ENCODE measurements at places on chromosomes 12 and 14.

DNA sequence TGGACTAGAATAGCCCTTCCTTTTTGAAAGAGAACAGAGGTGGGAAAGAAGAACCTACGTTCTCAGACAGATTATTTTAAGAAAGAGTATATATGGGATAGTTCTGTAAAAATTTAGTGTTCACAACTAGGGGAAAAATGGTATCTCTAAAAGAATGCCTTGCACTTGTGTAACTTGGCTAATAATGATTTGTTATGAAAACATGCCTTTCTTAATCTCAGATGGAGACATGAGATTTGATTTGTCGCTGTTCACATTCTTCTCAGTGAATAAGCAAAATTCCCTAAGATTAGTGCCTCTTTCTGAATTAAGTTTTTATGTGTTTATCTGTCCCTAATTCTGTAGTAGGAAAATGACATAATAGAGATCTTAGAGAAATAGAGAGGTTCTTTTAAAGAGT lies 100.8 kb downstream of the USP15 start:
- no peaks in the 10 kb centered on the region for H3K27me3 ChIP-seq
- no peak overlapping the region for H3K4me3 ChIP-seq
- H3K36me3 ChIP-seq, result peaks cover 14% of the 10 kb centered on the region
- no peak overlapping the region for H3K27ac ChIP-seq
- no peaks in the 10 kb centered on the region for H3K4me1 ChIP-seq

- no peaks in the 10 kb centered on the region for H3K36me3 ChIP-seq
- no peaks in the 10 kb centered on the region for H3K4me1 ChIP-seq
- no peaks in the 10 kb centered on the region for H3K27me3 ChIP-seq
- no peak overlapping the region for H3K27ac ChIP-seq
- no peak overlapping the region for H3K4me3 ChIP-seq
These were observed 1003.7 kb downstream of the GALC start for GRCh38 chr14:86989285-86989684.

- no peak for DNase-seq
- peaks cover 25% of the 10 kb centered on the region for H3K36me3 ChIP-seq
- no peak overlapping the region for H3K4me3 ChIP-seq
- H3K27ac ChIP-seq, result no peak overlapping the region
- no peaks in the 10 kb centered on the region for H3K27me3 ChIP-seq
- no peaks in the 10 kb centered on the region for H3K4me1 ChIP-seq
These were observed 8.8 kb upstream of the A2M start for GRCh38 chr12:9124383-9125031.

DNA sequence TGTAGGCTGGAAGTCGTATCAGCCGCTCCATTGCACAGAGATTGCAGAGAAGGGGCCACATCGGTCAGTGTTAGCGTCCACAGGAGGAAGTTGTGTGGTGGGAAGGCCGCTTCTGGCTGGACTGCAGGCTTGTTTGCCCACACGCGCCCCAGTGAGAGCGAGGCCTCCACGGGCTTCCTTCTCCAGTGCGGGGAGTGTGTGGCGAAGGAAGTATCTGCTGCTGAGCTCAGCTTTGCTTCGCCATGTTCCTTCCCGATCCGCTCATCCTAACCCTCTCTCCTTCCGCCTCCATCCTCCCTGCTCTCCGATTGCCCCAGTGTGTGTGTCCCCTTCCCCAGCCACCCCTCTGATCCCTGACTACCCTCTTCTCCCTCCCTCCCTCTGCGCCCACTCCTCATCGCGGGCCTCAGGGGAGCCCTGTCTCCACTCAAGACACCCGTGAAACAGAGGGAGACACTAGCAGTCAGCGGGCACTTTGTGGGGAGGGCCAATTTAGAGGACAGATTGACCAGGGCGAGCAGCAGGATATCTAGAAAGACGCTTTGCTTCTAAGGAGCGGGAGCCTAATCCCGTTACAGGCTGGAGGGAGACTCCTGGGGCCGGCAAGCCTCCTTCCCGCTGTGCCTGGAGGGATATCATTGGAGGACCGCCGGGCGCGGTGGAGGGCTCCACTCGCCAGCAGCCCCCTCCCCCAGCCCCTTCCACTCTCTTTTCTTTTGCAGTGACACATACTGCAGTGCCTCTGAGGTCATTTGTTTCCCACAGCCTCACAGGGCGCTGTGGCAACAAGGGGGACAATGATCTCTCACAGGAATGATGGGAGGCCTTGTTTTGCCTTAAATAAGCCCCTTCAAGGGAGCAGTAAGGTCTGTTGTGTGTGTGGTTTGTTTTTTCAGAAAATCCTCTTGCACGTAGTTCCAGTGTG lies 428.8 kb downstream of the ZFP36L1 start:
- H3K27ac ChIP-seq, result peak overlapping the region; percentile 7
- peaks cover 29% of the 10 kb centered on the region for H3K4me1 ChIP-seq
- H3K27me3 ChIP-seq, result no peaks in the 10 kb centered on the region
- no peak overlapping the region for H3K4me3 ChIP-seq

DNA sequence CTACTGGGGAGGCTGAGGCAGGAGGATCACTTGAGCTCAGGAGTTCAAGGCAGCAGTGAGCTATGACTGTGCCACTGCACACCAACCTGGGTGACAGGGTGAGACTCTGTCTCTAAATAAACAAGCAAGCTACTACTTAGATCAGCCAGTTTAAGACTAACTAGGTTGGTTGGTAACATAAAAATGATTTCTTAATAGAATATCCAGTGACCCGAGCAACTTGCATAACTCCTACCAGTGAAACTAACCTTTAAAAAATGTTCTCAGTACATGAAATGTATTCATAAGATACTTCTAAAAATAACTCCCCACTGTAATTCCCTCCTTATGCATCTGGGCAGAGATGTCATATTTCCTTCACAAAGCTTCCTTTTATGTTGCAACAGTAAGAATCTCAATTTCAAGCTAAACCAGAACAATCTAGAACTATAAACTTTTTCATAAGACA lies 15.9 kb downstream of the TAOK3 start:
- DNase-seq, result no peak
- H3K4me1 ChIP-seq, result peaks cover 19% of the 10 kb centered on the region

- H3K27ac ChIP-seq, result no peak overlapping the region
- peaks cover 32% of the 10 kb centered on the region for H3K4me1 ChIP-seq
- no peaks in the 10 kb centered on the region for H3K27me3 ChIP-seq
- no peaks in the 10 kb centered on the region for H3K36me3 ChIP-seq
These were observed 1.6 kb downstream of the KRT71 start for GRCh38 chr12:52551216-52551865.

DNA sequence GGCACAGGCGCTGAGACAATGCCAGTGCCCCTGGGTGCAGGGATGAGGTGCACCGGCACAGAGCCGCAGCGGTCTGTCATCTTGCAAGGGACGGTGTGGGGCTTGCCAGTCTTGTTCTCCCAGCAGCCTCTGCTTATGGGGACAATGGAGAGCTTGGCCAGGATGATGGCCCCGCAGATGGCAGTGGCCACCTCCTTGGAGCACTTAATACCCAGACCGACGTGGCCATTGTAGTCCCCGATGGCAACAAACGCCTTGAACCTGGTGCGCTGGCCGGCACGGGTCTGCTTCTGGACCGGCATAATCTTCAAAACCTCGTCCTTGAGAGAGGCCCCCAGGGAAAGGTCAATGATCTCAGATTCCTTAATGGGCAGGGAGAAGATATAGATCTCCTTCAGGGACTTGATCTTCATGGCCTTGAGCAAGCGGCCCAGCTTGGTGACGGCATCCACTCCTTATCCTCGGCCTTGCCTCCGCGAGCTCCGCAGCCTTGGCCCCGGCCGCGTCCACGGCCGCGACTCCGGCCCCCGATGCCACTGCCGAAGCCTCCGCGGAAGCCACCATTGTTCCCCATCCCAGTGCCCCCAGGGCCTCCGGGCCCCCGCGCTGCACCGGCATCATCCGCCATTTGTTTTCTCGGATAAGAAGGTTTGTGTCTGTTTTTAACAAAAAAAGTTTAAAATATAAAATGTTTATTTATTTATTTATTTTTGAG lies 29.9 kb downstream of the VRTN start:
- H3K4me1 ChIP-seq, result no peaks in the 10 kb centered on the region
- no peaks in the 10 kb centered on the region for H3K27me3 ChIP-seq
- no peak for DNase-seq
- no peaks in the 10 kb centered on the region for H3K36me3 ChIP-seq
- H3K27ac ChIP-seq, result no peak overlapping the region

DNA sequence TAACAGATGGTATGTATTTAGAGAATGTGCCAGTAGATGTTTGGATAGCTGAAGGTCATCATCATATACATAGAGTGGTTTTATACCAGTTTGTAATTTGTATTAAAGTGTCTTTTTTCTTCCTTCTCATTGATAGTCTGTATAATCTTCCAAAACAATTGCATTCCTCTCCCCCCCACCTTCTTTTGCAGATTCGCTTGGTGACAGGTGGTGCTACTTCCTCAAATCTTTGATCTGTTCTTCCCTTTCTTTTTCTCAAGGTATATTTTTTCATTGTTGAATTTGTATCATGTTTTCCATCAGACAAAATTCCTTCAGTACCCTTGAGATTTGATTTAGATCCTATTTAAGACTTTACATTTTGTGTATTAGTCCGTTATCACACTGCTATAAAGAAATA lies 15.0 kb downstream of the TBC1D15 start:
- H3K4me3 ChIP-seq, result no peak overlapping the region
- no peak for DNase-seq
- H3K36me3 ChIP-seq, result peaks cover 3% of the 10 kb centered on the region
- H3K27me3 ChIP-seq, result no peaks in the 10 kb centered on the region
- no peaks in the 10 kb centered on the region for H3K4me1 ChIP-seq

DNA sequence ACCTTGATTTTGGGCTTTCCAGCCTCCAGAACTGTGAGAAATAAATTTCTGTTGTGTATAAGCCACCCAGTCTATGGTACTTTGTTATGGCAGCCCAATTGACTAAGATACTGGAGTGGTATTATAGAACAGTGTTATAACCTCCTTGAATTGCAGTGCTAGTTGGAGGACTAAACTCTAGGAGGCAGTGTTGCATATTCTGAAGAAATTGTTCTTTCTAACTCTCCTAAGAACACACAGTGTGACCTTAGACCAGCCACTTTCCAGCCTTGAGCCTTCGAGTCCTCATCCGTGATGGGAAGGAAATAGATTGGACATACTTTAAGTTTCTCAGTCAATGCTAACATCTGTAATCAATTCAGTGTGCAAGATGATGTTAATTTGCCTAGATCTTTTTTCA lies 22.4 kb upstream of the LRRC10 start:
- H3K27ac ChIP-seq, result no peak overlapping the region
- no peak overlapping the region for H3K4me3 ChIP-seq
- H3K4me1 ChIP-seq, result no peaks in the 10 kb centered on the region
- no peak for DNase-seq

- H3K4me1 ChIP-seq, result peaks cover 70% of the 10 kb centered on the region
- no peaks in the 10 kb centered on the region for H3K27me3 ChIP-seq
- DNase-seq, result peak; percentile 97
- H3K4me3 ChIP-seq, result peak overlapping the region; percentile 86
These were observed 498 bp upstream of the RHOF start for GRCh38 chr12:121793838-121794533.
